GM12865 (cell line): ENCODE measurements at places on chromosomes 16 and 17.
A peak's percentile ranks its signal among the peaks of the same experiment; 100 is the strongest.

DNA sequence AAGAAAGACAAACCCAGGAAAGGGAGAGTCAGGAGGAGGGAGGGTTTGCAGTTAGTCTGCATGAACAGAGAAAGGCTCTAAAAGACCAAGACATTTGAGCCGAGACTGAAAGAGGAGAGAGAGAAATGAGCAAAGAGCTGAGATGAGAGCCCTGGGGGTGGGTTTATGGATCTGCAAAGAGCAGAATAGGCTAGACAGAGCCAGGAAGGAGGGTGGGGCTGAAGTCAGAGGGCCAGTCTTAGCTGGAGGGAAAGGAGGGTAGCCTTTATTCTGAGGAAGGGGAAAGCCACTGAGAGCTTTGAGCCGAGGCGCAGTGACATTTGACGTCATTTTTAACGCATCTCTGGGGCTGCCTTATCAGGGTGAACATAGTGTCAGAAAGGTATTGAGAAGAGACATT is 85.7 kb upstream of the CDH13 start:
- DNase-seq: no peak

DNA sequence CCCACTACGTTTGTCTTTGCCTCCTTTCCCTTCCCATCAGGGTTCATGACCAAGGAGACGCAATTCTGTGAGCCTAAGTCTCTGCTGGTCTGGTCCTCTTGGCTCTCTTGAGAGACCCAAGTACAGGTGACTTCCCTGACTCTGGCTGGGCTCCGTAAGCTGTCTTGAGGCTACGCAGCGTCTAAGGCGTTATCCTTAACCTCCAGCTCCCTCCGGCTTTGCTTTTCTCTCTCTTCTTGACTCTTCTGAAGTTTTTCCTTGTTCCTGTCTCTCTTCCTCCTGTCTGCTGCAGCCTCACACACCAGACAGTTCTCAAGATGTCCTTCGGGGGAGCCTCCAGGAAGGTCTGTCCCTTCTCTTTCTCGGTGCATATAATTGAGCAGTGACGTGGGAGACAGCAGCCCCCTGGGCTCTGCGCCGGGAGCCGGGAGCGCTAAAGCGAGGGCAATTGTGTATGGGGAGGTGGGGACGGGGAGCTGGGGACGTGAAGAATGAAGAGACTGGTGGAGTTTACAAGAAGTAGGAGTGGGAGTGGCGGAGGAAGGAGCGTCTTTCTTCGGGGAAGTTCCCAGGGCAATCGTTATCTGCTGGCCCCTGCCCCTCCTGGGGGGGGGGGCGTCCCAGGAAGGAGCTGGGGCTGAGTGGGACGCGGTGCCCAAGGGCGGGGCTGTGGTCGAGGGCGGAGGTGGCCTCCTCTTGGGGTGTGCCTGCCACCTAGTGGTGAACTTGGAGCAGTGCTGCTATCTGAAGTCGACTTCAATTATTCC is 6.9 kb upstream of the PIRT start:
- peak; percentile 73 for DNase-seq

DNA sequence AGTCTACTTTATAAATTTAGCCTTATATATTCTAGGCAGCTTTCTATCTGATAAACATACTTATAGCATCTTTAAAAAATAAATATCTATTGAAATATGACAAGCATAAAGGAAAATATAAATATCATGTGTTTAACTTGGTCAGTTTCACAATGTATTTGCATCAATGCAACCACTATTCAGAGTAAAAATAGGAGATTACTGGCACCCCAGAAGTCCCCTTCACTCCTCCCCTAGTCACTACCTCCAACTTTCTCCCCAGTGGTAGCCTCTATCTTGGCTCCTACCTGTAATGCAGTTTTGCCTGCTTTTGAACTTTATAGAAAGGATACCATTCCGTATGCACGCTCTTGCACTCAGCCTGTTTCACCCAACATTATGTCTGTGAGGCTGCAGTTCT is 3.2 kb upstream of the NOD2 start:
- DNase-seq: peak; percentile 18

GRCh38 chr16:52581530-52581929 is 34.6 kb upstream of the TOX3 start:
- DNase-seq: no peak

DNA sequence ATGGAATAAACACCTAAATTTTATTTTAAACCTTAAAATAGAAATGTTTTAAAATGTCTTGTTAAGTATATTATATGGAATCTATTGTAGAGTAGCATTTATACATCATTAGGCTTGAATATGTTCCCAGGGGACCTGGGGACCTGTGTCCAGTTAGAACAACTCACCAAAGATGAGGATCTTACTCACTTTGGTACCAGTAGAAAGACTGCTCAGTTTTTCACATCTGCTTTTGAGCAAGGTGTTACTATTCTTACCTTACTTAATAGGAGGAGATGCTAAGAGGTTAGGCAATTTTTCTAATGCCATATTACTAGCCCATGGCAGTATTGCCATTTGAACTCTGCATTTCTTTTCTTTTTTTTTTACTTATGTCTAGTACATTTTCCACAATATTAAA is 14.7 kb downstream of the STXBP4 start:
- DNase-seq: peak; percentile 17

GRCh38 chr17:12691173-12691572 is 25.5 kb downstream of the MYOCD start:
- DNase-seq: no peak

DNA sequence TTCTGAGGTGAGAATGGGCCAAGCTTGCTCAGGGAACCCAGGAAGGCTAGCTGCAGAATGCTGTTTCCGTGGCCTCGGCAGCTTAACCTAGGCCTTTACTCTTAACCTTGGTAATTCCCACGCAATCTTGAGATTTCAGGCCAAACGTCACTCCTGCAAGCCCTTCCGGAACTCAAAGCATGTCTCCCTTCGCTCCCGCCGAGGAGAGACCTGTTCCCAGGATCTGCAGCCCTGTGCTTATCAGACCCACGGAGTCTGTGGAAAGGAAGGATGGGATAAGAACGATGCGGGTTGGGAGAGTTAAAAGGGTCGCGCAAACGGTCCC is 524 bp upstream of the ZFP3 start:
- DNase-seq: no peak

DNA sequence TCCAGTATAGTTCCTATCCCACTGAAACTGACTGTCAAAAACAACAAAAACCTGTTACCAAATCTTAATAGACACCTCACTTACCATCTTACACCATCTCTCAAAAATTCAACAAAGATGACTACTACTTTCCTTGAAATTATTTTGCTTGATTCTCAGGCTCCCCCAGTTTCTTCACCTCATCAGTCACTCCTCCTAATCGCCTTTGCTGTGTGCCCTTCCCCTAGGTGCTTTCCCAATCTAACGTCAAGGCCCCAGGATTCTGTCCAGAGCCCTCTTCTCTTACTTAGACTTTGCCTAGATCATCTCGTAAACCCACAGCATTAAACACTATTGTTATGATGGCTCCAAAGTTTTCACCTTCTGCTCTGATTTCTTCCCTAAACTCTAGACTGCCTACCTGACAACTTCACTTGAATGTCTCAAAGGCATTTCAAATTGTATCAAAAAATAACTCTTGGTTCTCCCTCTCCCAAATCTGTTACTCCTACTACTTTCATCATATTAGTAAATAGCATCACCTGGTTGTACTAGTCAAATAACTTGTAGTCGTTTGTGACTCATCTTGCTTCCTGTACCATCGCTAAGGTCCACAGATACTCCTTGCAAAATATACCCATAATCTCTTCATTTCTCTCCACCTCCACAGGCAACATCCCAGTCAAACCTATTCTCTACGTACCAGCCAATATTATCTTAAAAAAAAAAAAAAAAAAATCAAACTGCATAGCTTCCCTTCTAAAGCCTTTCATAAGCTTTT is 18.0 kb downstream of the C16orf87 start:
- DNase-seq: peak; percentile 34

DNA sequence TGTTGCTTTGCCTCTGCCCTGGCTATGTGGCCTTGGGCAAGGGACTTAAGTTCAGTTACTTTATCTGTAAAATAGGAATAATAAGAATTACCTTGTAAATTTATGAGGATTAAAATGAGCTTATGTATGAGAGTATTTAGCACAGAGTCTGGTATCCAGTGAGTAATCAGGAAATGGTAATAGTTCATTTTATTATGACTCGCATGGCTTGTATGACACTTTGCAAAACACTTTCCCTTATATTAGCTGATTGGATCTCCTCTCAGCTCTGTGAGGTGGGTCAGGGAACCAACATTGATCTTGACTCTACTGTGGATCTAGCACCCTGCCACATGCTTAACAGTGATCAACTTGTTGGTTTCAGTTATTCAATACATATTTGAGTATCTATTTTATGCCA is 8.3 kb upstream of the CDH3 start:
- DNase-seq: no peak

GRCh38 chr16:19169082-19169639 is 1.1 kb downstream of the SYT17 start:
- no peak for DNase-seq

GRCh38 chr16:26724189-26724588 is 342.5 kb upstream of the C16orf82 start:
- no peak for DNase-seq

GRCh38 chr16:10850478-10850850 is 26.5 kb upstream of the CIITA start:
- no peak for DNase-seq

DNA sequence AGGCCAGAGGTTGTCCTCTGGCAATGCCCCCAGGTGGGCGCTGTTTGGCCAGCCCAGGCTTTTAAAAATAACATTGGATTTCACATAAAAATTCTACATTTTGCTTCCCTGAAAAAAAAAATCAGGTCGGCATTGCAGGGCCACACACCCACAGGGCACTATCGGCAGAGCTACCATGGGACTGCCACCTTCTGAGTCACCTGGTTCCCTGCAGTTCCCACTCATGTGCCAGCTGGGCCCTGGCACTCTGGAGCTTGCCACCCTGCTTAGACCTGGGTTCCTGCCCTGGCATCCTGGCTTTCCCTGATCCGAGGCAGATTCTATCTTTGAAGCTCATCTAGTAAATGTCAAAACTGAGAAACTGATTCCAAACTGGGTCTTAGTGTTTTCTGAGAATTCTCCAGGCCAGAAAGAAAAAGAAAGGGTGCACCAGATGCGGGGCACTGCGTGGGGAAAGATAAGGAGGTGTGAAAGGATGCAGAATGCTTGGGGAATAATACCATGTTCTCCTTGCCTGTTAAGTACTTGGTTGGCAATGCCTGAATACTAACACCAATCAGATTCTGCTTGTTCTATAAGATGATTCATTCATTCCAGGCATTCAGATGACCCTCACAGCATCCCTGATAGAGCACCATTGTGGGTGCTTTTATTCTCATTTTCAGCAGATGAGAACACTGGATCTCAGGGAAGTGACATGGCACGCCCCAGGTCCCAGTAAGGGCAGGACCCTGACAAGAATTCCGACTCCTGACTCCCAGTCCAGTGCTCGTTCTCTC is 51.8 kb downstream of the RAI1 start:
- no peak for DNase-seq

GRCh38 chr17:81901167-81902022 is 643 bp upstream of the NPB start:
- DNase-seq: no peak

GRCh38 chr17:61128661-61129115 is 271.0 kb upstream of the TBX2 start:
- DNase-seq: no peak

DNA sequence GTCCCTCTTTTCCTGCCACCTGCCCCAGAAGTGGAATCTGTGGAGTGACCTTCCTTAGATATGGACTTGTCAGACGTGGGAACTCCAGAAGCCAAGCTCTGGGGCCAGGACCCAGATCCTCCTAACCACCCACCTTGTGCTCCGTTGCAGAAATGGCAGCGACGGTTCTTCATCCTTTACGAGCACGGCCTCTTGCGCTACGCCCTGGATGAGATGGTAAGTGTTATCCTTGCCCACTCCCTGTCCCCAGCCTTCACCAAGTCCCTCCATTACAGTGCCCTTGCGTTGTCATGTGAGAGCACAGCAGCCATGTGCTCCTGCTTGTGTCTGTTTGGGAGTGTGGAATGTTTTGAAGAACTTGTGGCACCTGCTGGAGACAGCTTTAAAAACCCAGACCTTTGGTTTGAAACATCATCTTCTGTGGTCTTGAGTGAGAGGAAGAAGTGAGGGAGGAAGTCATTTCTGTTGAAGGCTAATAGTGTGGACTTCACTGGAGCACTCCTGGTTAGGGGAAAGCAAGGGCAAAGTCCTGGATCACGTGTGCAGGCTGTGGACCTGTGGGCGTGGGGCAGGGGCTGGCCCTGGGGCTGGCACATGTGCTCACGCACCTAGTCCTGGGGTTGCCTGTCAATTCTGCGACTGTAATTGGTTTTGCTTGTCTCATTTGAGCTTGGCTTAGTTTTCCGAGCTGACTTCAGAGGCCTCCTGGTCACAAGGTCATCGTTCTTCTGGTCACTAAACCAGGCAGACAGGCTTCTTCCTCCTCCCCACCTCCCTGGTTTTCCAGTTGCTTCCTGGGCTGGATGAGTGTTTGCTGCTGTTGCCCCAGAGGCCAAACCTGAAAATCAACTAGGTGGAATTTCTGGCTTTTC is 35.8 kb downstream of the MPRIP start:
- DNase-seq: no peak

- DNase-seq: no peak
Observed at GRCh38 chr16:79037521-79038373, 562.8 kb downstream of the MAF start.

DNA sequence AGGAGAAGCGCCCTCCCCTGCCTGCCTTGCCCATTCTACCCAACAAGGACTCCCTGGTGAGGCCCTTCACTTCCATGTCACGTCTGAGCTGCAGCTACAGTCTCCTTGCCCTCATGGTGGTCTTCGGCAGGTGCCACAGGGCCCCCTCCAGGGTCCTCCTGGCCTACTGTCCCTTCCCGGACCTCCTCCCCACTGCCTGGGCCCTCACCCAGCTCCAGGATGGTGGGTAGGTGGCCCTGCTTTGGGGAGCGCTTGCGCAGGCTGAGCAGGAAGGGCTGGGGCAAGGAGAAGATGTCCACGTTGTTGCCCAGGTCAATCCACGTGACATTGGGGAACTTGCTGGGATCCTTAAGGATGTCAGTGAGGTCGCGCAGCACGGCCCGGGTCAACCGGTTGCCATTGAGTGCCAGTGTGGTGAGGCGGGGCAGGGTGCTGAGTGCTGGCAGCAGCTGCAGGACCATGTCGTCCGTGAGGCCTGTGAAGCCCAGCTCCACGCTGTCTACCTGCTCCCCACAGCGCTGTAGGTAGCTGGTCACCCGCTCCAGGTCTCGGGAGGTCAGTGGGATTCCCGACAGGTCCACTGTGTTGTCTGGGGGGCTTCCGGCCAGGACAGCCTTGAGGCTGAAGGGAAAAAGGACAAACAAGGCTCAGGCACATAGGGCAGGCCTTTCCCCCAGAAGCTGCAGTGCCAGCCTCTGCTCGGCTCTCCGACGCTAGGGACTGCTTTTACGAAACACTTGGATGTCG is 28.3 kb downstream of the TRPV2 start:
- peak; percentile 70 for DNase-seq

DNA sequence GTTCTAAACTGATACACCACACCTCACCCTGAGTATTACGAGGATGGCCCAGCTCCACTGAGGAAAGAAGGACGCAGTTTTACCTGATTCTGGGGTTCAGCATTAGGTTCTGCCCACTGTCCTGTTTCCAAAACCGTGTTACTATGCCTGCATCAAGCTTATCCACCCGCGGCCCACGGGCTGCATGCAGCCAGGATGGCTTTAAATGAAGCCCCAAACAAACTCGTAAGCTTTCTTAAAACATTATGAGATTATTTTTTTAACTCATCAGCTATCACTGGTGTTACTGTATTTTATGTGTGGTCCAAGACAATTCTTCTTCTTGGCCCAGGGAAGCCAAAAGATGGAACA is 4.0 kb upstream of the CD300LG start:
- no peak for DNase-seq
